Activated naive CD8-positive, alpha-beta T cell treated with anti-CD3 and anti-CD28 coated beads, Interleukin-2, amount 10 ng/mL, durations not matched to agents 7 days and 5 days (primary cell): ENCODE measurements at places on chromosomes 1 and 21. TPM values are rescaled to one million over a fixed set of nuclear protein-coding genes. Genes with fewer than 3 reads are reported as not detected.

LIPI gene
- not detected for total RNA-seq

SLC30A10 gene
- total RNA-seq: not detected

NFASC gene
- total RNA-seq: 0.31 TPM

CD1C gene
- not detected for total RNA-seq

HPDL gene
- 10.3 TPM for total RNA-seq

KLF17 gene
- not detected for total RNA-seq

BMP8A gene
- not detected for total RNA-seq
